Thymus (tissue), 14 donors: ENCODE measurements at places on chromosomes 11 and 22. TPM values are rescaled to one million over a fixed set of nuclear protein-coding genes. Genes with fewer than 3 reads are reported as not detected.

Gene ATG2A
- 6.3 TPM for total RNA-seq

Gene POTEH
- total RNA-seq = not detected

Gene DUSP8
- total RNA-seq = 0.14 TPM

Gene XRRA1
- 3.8 TPM for total RNA-seq

- no peak for DNase-seq
These were observed 359.0 kb downstream of the BRD1 start for GRCh38 chr22:49468487-49469198.

DNA sequence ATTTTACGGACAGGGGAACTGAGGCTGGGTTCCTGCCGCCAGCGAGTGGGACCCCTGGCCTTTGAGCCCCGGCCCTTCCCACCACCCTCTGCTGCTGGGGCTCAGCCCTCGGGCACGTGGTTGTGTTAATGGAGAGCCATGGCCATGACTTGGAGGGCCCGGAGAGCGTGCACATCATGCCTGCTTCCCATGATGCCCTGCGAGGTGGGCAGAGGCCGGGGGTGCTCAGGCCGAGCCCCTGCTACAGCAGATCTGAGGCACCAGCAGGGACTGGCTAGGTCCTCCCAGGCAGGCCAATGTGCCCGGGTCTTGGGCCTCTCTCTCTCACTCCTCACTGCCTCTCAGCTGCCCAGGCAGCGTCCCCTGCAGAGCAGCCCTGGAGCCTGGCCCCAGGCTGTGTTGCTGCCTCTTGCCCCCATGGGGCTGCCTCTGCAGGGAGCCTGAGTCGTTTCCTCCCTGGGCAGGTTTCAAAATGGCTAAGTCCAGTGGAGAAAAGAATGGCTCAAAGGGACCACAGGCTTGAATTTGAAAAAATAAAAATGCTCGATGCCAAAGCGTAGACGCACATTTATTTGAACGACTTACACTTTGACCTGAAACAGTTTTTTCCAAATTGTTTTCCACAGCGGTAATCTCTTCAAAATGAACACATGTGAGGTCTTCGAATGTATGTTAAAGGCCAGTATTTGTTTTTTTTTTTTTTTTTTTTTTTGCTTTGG lies 72.6 kb upstream of the CLDN5 start:
- no peak for DNase-seq

- DNase-seq = no peak
These were observed 133.6 kb upstream of the SESN3 start for GRCh38 chr11:95364324-95365295.

- no peak for DNase-seq
These were observed 71.4 kb downstream of the KIAA1671 start for GRCh38 chr22:25023879-25024278.
